ENCODE measurements at places on chromosomes 4 and X.

DNA sequence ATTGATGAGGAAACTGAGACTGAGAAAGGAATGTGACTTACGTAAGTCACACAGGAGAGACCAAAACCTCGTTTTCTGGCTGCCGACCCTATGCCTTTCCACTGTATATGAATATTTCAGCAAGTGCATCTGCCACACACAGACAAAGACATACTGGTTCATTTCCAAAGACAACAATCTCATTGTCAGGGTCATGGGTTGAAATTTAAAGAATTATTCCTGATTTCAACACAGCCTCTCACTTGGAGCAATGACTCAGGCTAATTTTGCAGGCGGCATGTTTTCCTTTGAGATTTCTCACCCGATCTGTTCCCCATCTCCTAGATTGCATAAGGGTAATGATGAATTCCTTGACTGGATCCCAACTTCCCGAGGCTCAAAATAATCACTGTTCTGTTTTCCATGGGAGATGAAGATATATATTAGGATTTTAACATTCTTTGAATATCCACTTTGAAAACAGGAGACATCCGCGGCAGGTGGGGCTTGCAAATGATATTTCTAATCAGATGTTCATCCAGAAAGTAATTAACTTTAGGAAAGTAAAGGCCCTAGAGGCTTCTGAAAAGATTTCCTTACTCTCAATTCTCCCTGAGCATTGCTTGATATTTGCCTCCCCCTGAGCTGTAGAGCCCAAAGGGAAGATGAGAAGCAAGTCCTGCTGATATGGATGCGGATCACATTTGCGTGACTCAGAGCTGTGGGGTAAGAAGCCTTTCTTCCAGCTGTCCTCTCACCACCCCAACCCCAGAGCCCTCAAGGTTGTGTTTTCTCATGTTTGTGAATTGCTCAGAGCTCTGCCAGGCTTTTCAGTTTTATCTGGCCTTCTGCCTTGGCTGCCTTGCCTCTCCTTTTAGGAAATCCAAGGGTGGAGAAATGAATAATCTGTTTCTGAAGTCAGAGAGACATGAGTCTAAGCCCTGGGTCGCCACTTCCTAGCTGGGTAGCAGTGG lies 361.1 kb upstream of the BOD1L1 start:
- DNase-seq, result no peak

GRCh38 chr4:70714079-70714887 lies 7.5 kb upstream of the RUFY3 start:
- peak; percentile 12 for DNase-seq

GRCh38 chrX:134622056-134622812 lies 36.0 kb downstream of the PLAC1 start:
- DNase-seq, result peak; percentile 73

GRCh38 chr4:53365121-53365485 lies 758 bp downstream of the SCFD2 start:
- peak; percentile 80 for DNase-seq

DNA sequence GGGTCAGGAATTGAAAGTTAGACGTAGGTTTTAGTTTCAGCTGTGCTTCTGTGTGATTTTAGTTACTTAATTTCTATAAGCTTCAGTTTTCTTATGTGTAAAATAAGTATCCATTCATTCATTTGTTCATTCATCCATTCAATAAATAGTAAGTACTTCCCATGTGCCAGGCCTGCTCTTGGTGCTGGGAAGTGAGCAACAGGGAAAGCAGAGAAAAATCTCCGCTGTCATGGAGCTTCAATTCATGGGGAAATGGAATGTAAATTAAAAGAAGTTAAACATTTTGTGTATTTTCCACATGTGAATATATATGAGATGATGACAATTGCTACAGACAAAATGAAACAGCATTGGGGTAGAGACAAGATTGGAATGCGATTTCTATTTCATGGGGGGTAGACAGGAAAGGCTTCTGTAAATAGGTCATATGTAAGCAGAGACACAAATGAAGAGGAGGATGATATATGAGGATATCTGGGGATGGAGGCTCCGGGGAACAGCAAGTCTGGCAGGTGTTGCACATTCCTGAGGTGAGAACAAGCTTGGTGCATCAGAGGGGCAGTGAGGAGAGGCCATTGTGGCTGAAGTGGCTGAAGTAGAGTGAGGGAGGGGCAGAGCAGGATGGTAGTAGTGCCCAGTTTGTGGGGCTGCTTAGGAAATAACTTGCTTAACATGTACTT lies 66.2 kb downstream of the FHIP1A start:
- no peak for DNase-seq

DNA sequence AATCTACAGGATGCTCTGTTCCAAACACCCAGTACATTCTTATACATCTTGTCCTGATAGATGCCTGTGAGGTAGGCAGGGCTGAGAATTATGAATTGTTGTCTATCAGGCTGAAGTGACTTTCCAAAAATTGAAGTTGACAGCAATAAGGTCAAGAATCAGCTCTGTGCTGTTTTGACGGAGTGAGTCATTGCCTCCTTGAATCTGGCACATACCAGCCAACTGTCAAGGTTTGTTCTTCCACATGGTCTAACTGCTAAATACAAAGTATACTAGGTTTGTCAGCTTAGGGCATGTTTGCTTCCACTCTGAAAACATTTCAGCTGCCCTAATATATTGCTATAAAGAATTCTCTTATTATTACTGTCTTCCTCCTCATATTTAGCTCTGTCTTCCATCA lies 32.3 kb downstream of the SH3RF1 start:
- no peak for DNase-seq

GRCh38 chr4:8646296-8647093 lies 53.9 kb downstream of the CPZ start:
- no peak for DNase-seq

DNA sequence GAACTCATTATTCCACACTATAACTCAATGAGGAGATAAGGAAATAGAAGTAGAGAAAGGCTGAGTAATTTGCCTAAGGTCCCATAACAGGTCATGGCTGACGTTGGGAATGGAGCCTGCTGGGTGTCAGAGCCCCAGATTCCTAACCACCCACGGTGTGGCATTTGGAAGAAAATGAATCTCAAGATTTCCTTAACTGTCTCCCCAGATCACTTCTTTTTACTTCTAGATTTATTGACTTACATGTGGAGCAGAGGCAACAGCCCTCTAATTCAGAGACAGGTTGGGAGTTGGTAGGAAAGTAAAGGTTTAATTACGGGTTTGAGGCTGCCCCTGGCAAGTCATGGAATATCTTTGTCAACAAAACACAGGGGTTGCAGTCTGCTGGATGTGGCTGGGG lies 134.0 kb downstream of the ARHGAP10 start:
- DNase-seq, result no peak

GRCh38 chr4:20493761-20494353 lies 206.4 kb upstream of the PACRGL start:
- DNase-seq, result no peak

GRCh38 chr4:81351654-81352445 lies 119.9 kb downstream of the RASGEF1B start:
- peak; percentile 65 for DNase-seq

- no peak for DNase-seq
These were observed 89.0 kb upstream of the BMPR1B start for GRCh38 chr4:94668724-94669123.

All from NB4 (cell line).